ENCODE measurements at places on chromosomes 12 and 14. TPM values are rescaled to one million over a fixed set of nuclear protein-coding genes. Genes with fewer than 3 reads are reported as not detected.

The USP44 gene
- 17.8 TPM for total RNA-seq

The KLRD1 gene
- 13.6 TPM for total RNA-seq

The IL23A gene
- total RNA-seq = 0.56 TPM

The B4GALNT1 gene
- total RNA-seq = 0.89 TPM

The PTPRO gene
- total RNA-seq = 21.4 TPM

The TEX52 gene
- total RNA-seq = not detected

The REP15 gene
- 5.1 TPM for total RNA-seq

The CD69 gene
- total RNA-seq = 11.4 TPM

The PAX9 gene
- 1.0 TPM for total RNA-seq

The SETD1B gene
- total RNA-seq = 19.7 TPM

GRCh38 chr12:119660076-119660475 lies 7.9 kb upstream of the PRKAB1 start:
- no peak for DNase-seq

- DNase-seq = no peak
Observed at GRCh38 chr14:49934646-49935045, 41.8 kb downstream of the ARF6 start.

DNA sequence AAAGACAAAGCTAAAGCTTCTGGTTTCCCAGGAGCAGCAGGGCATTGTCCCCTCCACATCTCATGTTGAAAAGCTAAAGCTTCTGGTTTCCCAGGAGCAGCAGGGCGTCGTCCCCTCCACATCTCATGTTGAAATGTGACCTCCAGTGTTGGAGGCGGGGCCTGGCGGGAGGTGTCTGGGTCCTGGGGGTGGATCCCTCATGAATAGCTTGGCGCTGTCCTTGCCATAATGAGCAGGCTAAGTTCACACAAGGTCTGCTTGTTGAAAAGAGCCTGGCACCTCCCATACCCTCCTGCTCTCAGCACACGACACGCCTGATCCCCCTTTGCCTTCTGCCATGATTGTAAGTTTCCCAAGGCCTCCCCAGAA lies 123.7 kb downstream of the PIWIL1 start:
- no peak for DNase-seq

DNA sequence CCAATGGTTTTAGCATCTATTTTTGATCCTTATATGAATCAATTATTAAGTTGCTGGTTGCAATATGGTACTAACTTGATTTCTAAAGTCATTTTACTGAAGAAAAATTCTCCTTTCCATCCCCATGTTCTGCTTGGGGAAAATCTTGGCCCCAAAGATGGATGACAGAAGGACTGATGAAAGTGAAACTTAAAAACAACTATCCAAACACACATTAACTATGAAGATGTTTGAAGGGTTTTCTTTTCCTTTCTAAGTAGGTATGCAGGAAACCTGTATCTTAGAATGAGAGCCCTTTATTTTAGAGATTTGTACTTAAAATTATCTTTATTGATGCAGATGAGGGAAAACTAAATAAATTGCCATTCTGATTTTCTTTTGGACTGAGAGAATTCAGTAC lies 5.9 kb downstream of the C12orf71 start:
- no peak for DNase-seq

- no peak for DNase-seq
Observed at GRCh38 chr14:30573966-30574365, 15.0 kb downstream of the G2E3 start.

DNA sequence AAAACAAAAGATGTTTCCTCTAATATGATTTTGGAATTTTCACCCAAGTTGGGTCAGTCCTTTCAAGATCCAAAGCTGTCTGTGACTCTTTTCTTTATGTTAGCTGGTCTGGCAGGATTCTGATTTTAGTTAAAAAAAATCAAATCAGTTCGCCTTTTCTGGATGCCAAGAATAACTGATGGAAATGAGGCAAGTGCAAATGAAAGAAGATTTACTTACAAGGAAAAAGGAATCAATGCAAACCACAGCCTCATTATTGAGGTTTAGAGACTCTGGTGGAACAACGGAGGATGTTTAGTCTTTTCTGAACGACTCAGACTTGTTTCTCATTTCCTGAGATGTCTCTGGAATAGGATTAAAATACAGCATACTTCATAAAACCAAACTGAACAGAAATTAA lies 117.0 kb upstream of the DYRK2 start:
- no peak for DNase-seq

DNA sequence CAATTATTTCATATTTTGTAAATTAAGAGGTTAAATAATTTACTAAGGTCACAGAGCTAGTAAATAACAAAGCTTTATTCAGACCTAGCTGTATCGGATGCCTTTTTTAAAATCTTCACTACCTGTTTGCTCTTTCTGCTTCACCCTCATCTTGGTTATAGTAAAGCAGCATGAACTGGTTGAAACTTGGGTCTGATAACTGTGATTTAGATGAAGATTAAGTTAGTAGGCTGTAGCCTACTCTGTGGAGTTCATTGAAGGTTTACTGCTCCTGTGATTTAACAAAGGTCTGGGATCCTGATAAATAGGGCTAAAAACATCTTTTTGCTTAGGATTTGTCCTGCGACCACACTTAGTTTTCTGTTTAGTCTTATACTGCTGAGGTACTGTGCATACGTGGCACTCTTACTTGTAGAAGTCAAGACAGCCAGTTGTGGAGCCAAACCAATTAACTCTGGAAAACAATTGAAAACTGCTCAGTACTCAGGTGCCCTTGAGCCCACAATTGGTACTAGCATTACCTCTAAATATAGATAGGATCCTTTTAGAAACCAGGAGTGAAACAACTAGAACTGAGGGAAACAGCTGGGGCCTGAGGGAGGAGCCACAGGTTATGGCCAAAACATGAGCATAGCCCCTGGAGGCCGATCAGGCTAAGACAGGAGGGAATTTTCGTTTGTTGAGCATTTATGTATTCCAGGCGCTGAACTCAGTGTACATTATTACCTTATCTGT lies 2.3 kb downstream of the SPATS2 start:
- no peak for DNase-seq

GRCh38 chr12:86551146-86551571 lies 295.0 kb upstream of the MGAT4C start:
- DNase-seq = no peak

DNA sequence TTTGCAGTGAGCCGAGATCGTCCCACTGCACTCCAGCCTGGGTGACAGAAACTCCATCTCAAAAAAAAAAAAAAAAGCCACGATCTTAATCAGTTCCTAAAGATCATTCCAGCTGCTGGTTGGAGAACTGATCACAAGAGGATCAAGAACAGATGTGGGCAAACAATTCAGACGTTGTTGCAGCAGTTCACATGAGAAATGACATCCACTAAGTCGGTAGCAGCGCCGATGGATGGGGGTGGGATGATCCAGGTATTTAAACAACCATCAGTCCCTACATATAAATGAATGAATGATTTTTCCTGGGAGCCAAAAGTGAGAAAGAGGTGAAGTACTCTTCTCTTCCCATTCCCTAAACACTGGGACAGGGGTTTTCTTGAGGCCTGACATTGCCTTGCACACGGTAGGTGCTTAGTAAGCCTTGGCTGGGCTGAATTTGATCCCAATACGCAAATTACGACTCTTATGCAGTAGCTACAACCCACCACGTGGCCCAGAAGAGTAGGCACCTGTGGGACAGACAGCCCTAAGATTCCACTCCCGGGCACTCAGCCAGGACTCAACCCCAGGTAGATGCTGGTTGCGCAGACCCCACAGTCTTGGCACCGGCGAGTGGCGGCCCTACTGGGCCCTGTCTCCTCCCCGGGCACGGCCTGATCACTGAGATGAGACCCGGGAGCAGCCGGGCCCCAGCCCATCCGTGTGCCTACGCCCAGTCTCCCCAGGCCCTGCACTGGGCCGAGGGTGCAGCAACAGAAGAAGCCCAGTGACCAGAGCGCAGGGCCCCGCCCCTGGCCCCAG lies 565 bp downstream of the SPRYD3 start:
- DNase-seq = no peak
